WTC11 (cell line): ENCODE measurements at places on chromosomes 6 and 20.

DNA sequence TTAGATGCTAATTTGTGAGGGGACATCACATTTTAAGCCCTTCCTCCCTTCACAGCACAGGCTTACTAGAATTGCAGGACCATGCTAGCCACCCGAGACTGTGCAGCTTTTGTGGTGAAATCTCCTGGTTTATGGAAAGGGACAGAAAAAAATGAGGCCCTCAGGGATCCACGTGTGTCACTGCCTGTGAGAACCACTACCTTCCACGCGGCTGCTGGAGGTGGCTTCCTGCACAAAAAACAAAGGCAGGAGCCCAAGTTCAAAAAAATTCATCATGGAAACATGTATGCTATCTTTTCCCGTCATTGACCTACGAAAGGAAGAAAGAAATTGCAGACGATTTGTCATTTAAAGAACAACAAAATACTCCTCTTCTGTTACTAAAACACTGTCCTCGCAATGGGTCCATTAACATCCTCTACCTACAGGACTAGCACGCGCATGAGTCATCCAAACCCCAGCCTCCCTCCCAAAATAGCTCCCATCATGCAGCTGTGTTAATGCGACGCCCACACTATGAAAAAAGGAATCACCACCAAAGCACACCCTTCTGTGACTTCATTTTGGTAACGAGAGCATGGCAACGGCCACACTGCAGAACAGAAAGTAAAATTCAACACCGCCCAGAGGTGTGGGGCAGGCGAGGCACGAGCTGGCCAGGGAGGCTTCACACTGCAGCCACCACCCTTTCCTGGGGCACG, 45.7 kb downstream of the RAMACL start:
- DNase-seq: no peak

DNA sequence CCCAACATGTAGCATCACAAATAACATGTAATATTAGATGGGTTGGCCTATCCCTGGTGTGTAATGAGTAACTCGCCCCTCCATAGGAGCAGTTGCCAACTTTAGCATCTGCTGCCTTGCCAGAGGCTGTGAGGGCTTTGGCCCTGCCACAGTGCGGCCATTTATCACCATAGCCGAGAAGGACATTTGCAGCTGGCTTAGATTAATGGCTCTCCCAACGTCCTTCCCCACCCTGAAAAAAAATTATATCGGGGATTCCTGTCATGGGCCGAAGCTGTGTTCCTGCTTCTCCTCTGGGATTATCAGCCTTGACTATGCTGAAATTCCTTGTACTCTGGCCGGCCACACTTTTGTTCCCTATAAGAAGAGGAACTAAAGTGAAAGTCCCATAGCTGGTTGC, 7.6 kb upstream of the ADIG start:
- DNase-seq: no peak

DNA sequence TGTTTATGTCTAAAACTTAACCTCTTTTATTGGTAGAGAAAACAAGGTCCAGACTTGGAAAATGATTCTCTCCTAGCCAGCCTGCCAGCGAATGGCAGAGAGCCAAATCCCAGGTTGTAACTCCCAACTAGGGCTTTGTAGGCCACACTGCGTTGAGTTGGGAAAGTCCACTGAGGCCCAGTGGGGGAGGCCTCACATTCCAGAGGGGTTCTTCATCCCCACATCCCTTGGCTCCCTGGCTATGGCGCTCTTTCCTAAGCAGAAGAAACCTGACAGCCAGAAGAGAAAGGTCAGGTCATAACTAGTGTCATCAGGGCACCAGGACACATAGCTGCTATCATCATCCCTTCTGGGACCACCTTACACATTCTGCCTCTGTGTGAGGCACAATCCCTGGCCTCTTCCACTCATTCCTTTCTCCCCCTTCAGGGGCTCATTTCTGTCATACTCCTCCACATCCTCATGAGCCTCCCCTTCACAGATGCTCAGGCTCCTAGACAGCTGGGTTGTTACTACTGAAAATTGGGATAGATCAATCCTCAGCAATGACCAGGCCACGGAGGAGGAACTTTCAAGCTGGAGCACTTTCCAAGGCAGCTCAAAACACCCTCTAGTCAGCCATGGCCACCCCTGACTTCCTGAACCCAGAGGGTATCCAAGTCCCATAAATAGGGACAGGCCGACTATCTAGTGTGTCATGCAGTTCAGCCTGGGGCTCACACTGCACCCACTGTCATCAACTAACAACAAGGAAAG, 48.6 kb downstream of the TCP11 start:
- no peak for DNase-seq

DNA sequence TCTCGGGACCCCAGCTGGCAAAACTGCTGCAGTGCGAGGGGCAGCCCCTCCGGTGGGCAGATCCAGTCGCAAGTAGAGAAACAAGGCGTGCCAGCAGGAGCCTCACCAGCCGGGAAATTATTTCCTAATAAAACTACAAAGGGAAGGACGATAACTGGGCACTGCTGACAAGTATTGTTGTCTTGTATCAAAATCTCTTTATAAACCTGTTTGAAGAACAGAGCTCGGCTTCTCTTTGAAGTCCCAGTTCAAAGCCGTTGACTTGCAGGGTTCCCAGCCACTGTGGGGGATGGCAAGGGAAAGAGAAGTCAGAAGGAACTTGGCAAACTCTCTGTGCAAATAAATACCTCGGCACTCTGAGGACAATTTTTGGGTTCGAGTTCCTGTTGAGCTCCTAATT, 504.5 kb downstream of the CD83 start:
- DNase-seq: no peak

DNA sequence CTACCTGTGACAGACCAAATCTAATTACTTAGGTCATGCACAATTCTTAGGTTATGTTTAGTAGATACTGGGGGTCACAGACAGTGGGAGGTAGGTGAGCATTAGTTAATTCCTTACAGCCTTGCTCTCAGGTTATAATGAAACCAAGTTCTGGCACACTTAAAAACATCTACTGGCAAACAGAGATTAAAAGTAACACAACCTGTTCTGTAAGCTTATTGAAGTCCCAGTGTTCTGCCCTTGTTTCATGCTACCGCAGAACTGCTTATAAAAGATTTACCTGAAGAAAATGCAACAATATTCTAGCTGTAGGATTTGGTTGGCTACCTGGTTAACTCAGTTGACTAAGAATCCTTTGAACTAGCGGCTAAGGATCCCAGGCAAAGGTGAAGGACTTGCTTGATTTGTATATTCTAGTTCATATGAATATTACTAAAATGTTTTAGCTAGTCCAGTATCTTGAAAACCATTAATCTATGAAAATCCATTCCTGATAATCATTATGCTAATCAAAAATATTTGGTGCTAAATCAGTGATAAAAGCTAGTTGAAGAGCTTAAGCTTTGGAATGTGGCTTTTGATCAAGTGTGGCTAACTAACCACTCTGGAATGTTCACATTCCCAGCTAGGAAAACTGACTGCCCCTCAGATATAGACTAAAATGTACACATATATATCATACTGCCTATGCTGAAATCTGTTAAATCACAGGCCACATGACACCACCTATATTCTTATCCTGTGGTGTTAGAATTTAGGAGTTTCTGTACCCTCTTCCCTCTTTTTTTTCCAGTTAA, 7.2 kb downstream of the PEX3 start:
- DNase-seq: no peak

- DNase-seq: no peak
Observed at GRCh38 chr6:125230674-125231073, 71.1 kb downstream of the HDDC2 start.

GRCh38 chr6:158143700-158144099, 24.4 kb downstream of the SERAC1 start:
- DNase-seq: peak; percentile 36

GRCh38 chr6:85580878-85581267, 12.8 kb downstream of the SNX14 start:
- DNase-seq: no peak
